Kasumi-1 (cell line): ENCODE measurements at places on chromosomes 11 and 22.

DNA sequence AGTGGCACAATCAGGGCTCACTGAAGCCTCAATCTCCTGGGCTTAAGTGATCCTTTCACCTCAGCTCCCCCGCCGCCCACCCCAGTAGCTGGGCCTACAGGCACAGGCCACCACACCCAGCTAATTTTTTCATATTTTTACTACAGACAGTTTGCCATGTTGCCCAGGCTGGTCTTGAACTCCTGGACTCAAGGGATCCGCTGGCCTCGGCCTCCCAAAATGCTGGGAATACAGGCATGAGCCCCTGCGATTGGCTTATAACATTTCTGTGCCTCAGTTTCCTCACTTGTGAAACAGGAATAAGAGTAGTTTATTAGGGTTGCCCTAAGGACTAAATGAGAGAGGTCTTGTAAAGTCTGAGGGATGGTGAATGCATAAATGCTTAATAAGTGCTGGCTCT lies 1.2 kb downstream of the VSTM5 start:
- no peak for DNase-seq

DNA sequence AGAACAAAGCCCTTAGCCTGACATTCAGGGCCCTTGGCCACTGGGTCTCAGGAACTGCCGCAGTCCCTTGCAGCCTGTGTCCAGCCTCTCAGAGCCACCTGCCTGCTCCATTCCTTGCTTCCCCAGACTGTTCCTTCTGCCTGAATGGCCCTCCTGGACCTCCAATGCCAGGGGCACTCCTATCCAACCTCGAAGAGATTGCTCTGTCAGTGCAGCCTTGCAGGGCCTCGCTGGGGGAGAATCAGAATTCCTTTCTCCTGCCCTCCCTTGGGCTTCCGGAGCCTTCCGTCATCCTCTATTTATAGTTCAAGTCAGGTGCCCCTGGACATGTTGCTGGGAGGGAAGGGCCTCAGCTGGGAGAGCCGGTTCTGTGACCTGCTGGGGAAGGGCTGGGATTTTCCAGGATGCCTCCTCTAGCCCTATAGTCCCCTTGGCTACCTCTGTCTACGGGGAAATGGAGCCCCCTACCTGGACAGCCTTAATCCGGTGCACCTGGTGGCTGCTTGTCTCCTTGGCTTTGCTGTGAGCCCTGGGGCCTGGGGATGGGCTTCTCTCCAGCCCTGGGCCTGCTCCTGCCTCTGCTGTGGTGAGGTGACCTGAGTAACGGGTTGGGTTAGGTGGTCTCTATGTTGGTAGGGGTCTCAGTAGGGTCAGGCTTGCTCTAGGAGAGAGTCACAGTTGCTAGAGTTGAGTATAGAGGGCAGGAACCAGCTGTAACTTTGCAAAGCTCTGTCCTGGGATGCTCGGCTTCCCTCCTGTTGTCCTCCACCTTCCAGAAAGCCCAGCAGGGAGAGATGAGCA lies 45.9 kb upstream of the SYT7 start:
- DNase-seq = no peak

DNA sequence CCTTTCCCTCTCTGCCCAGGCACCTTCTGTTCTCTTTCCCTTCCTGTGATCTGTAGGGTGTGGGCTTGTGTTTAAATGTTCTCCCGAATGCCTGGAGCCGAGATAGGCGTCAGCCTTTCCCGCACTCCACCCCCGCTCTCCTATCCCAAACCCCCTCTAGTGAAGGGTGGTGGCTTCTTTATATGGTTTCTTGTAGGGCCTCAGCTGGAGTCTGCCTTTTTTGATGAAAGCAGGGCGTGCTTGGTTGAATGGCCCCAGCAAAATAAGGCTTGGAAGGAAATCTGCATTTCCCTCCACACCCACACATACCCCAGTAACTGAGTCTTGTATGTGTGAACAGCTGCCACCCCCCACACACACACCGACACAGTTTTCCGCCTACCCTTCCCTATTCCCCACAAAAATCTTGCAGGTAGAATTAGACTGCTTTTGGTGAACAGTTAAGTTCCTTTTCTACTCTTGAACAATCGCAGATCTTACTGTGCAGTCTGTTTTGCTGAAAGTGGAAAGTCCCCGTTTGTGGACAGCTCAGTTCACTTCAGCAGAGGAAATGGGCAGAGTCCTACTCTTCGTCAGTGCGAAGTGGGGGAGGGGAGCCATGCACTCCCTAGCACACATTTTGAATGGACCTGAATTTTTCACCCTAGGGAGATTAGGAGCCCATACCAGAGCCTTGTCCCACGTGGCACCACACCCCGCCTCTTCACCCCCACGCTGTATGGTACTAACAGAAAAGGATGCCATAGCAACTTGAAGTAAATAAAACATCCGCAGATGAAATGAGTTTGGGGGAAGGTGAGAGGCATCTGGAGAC lies 25.5 kb upstream of the GRK2 start:
- peak; percentile 49 for DNase-seq

- no peak for DNase-seq
Observed at GRCh38 chr11:45949992-45950407, 27.5 kb downstream of the LARGE2 start.

DNA sequence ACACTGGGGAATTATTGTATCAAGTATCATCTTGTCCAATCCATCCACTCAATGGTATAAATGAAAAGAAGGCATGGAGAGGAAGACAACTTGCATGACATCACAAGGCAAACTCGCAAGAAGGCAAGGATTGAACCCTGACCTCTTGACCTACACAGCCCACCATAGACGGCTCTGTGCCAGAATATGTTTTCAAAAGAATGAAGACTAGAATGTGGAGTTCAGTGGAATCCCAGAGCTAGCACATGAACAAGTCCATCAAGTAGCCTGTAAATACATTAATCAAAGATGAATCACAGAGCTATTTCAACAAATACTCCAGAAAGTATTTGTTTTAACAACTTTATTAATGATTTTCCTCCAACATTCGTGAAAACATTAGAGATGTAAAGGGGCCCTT lies 189.7 kb downstream of the GUCY1A2 start:
- DNase-seq = no peak
